ENCODE measurements at places on chromosomes 13 and 19.

DNA sequence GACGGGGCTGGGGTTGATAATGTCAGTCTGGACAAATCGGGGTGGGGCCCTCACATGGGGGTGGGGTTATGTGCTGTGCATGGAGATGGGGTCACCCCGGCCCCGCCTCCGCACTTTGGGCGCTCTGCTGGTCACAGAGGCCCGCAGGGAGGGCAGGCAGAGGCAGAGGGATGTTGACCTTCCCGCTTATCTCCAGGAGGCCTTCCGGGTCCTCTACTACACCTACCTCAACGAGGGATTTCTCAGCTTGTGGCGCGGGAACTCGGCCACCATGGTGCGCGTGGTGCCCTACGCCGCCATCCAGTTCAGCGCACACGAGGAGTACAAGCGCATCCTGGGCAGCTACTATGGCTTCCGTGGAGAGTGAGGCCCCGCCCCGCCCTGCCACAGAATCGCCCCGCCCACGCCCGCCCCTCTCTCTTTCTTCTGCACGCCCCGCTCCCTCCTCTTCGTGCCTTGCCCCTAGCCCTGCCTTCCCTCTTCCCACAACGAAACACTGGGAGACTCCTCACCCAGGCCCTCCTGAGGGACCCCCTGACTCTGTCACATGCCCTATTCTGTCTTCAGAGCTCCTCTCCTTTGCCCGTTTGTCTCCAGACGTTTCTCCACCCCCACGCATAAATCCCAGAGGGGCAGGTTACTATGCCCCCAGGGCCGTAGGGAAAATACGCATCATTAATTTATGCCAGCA, 32.8 kb downstream of the TMEM161A start:
- DNase-seq, result no peak

DNA sequence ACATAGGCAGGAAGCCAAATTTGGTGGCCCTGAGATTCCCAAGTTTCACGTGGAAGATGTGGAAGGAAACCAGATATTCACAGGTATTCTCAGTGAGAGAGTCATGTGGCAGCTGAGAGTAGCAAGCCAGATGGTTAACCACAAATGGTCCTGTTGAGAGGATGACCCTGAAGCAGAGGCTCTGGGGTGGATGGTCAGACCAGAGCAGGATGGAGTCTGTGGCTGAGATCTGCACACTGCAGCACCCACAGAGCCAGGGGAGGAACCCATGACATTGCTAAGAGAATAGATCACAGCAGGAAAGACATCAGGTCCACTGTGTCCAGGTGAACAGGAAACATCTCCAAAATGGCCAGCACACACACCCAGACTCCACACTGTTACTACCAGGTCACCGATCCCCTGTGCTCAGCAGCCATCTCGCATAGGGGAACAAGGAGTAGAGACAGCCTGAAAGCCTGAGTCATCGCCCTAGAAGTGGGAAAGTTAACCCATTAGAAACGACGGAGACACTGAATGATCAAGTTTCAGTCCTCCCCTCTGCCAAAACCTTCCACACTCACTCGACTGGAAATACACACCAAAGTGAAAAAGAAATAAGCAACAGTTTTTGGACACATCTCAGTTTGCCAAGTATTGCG, 160.0 kb downstream of the RBM26 start:
- no peak for DNase-seq

DNA sequence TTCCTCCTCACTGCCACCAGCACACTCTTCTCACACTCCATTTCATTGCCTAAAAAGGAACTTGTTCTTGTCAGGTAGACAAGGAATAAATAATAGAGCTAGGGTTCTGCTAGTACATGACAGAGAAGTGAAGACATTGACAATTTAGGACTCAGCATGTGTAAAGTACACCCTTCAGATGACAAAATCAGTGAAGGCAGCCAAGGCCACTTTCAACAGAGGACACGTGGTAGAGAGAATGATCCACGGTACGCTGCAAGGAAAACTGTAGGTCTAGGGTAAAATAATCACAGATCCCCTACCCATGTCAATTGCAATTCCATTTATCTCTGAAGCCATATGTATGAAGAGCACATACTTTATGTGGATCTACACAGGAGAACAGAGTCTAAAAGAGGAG, 7.2 kb upstream of the SPATA13 start:
- no peak for DNase-seq

GRCh38 chr19:38912600-38913514, 871 bp upstream of the CCER2 start:
- no peak for DNase-seq

- DNase-seq, result peak; percentile 48
These were observed 4.8 kb downstream of the PPP6R1 start for GRCh38 chr19:55253842-55254624.

DNA sequence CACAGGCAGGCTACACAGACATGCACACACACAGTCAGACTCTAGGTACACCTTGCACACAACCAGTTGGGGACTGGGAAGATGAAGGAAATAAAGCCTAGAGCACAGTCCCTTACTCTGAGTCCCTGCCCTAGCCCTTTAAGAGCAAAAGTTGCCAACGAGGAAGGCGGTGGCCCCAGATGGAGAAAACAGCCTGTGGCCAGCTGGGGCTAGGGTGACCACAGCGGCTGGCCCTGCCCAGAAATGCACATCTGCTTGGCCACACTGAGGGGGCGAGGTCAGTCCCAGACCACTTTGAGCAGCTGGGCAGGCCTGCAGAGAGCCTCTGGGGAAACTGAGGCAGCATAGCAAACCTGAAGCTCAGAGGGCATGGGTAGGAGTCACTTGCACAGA, 52.3 kb downstream of the PTPRS start:
- DNase-seq, result no peak

GRCh38 chr19:3075605-3076431, 13.5 kb upstream of the TLE5 start:
- peak; percentile 79 for DNase-seq

GRCh38 chr13:71865874-71866334, 1.1 kb downstream of the DACH1 start:
- no peak for DNase-seq

GRCh38 chr13:24680258-24680920, at the start of gene ATP12A:
TSS of gene ATP12A (plus strand) at chr13:24680408. CDS start at chr13:24680744, 336 bp downstream.
- DNase-seq, result peak; percentile 21

GRCh38 chr19:35549174-35549788, 3.9 kb downstream of the TMEM147 start:
- peak; percentile 28 for DNase-seq

DNA sequence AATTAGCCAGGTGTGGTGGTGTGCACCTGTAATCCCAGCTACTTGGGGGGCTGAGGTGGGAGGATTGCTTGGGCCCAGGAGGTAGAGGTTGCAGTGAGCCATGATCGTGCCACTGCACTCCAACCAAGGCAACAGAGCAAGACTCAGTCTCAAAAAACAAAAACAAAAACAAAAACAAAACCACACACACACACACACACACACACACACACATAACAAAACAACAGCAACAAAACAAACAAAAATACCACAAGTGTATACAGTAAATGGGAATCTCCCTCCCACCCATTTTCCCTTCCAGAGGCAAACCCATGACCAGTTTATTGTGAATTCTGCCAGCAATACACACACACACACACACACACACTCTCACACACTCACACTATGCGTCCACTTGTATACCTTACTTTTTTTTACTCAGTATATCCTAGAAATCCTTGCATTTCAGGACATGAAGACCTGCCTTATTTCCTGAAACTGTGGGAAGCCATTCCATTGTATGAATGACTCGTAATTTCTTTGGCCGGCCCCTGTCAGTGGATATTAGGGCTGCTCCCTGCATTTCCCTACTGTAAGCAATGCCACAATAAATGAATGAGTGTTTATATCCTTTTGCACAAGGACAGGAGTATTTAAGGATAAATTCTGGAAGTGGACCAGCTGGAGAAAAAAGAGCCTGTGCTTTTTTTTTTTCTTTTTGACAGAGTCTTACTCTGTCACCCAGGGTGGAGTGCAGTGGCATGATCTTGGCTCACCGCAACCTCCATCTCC, 6.9 kb upstream of the PLEKHF1 start:
- DNase-seq, result no peak

- DNase-seq, result no peak
These were observed 167.9 kb downstream of the KLF12 start for GRCh38 chr13:73966331-73966730.
